ENCODE measurements at places on chromosomes 16 and 17.

DNA sequence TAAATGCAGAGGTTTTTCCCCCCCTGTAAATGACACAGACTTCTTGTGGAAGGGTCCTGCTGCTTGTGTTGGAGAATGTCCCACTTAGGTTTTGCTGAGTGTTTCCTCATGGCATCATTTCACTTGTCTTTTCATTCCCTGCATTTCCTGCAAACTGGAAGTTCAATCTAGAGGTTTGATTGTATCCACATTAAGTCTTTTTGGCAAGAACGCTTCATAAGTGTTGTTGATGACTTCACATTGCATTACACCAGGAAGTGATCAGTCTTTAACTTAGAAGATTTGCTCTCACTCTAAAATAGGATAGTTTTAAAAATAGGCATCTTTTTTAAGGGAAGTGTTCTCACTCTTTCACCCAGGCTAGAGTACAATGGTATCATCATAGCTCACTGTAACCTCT is 67.2 kb downstream of the RPTOR start:
- DNase-seq, result no peak

DNA sequence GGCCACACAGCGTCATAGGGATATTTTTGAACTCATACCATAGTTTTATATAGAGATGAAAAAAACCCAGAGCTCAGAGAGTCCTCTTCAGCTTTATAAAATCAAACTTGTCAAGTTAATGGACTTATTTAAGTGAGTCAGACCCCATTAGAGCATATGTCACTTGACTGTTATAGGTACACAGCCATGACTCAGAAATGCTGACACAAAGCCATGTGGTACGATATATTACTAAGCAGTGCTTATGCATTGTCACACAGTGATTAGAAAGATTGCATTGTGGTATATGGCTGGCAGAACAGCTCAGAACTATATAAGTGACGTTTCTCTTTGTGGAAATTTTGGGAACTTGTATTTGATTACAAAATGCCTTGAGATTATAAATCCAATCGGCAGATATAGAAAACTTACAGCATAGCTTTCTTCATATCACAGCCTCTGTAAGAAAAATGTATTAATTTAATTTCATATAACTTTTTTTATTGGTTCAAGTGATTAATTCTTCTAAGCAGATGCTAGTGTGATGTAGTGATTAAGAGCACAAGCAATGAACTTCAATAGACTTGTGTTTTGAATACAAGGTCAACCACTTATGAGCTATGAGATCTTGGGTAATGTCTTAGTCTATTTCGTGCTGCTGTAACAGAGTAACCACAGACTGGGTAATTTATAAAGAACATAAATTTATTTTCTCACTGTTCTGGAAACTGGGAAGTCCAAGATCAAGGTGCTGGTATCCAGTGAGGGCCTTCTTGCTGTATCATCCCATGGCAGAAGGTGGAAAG is 25.8 kb upstream of the GINS3 start:
- DNase-seq, result no peak

DNA sequence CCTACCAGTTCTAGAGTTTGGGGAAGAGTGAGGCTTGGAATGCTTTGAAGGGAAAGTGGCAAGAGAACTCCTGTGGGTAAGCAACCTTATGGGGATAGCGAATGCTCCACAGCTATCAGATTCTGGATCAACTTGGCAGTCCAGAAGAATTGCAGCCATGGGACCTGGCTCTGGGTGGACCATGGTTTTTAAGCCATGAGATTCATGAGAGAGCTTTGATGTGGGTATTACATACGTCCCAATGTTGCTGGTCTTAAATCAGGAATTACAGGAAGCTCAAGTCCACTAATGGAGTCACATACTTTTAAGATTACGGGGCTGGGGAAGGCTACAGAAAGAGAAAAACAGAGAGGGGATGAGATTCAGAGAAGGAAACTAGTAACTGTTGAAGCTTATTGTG is 142.5 kb upstream of the ELAC2 start:
- DNase-seq, result no peak

DNA sequence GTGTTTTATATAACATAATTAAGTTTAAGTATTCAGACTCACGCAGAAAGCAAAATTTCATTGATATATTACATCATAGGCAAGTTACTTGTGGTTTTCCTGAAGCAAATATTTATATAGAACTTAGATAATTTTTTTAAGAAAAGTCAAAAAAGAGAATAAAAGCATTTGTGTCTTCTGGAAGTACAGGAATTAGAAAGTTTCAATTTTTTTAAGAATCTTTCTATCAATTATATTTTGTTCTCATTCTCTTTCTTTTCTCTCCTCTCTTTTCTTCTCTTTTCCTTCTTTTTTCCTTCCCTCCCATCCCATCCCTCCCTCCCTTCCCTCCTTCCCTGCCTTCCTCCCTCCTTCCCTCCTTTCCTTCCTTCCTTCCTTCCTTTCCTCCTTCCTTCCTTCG is 120.7 kb upstream of the CDH8 start:
- no peak for DNase-seq

- peak; percentile 47 for DNase-seq
Observed at GRCh38 chr17:57548421-57549410, 196.4 kb downstream of the CCDC182 start.

- DNase-seq, result peak; percentile 61
Observed at GRCh38 chr16:2838928-2839327, 8.8 kb downstream of the ZG16B start.

- peak; percentile 64 for DNase-seq
Observed at GRCh38 chr17:79114458-79115301, 40.1 kb downstream of the ENGASE start.

DNA sequence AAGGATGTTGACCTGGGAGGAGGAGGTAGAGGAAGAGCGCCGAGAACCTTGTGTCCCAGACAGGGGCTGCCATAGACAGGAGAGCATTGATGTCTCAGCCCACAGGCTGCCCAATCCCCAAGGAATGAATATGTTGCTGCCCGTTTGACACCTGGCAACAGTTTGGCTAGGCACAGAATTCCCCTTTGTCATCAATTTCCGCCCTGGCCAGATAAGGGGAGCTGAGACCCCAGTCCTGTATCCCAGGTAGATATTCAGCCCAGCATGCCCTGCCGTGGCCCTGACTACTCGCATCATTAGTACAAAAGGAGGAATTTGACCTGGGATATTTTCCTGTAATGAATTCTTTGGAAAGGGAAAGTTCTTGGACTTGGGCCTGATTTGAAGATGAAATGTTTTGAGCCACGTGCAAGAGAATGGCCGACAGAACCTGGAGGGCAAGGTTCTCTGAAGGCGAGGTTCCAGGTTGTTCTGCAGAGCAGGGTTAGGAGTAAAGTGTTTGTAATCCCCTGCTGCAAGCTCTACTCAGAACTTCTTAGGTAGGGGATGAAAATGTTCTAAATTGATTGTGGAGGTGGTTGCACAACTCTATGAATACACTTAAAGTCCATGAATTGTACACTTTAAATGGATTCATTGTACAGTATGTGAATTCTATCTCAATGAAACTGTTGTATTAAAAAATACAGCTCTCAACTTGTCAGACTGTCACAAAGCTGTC is 108.8 kb downstream of the SOCS1 start:
- no peak for DNase-seq

GRCh38 chr17:27408891-27409290 is 47.4 kb upstream of the KSR1 start:
- DNase-seq, result no peak

DNA sequence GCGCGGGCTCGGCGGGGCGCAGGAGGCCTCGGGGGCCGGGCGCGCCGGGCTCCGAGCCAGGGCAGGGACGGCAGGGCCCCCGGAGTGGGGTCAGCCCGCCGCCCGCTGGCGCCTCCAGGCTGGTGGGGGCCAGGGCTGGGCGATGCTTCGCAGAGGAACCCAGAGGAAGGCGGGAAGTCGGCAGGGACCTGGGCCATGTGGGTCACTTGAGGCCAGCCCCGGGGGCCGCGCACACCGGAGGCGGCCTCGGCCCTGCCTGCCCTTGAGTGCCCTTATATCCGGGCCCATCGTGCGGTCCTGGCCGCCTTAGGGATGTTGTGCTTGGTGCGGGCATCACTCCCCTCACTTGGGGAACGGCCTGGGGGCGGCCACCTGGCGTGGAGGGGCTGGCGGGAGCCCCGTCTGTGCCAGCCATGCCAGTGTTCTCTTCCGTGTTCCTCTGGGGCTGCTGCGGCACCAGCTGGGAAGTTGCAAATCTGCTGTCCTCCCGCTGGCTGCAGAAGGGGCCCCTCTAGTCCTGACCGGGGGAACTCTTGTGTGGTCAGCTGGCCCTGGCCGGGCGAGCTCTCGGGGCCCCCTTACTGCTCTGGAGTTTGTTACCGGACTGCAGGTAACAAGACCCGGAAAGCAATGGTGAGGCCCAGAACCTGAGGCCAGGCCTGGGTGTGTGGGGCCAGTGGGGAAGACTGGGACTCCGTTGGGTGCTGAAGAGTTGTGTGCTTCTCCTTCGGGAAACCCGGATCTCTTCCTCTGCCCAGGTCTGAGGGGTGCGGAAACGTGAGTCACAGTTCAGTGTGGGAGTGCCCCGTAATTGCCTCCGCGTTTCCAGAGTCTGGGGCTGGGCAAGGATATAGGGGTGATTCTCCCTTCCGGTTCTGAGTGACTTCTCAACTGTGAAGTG is 849 bp downstream of the CAPN15 start:
- peak; percentile 74 for DNase-seq
